ENCODE measurements at places on chromosomes 3 and 15.

- no peak for DNase-seq
These were observed 7.0 kb upstream of the ZXDC start for GRCh38 chr3:126482503-126483255.

GRCh38 chr3:147200545-147200944 is 205.8 kb downstream of the ZIC4 start:
- no peak for DNase-seq

- no peak for DNase-seq
These were observed 107.4 kb downstream of the GLDN start for GRCh38 chr15:51448622-51449399.

- no peak for DNase-seq
These were observed 87.2 kb downstream of the PRICKLE2 start for GRCh38 chr3:64138046-64138445.

- no peak for DNase-seq
These were observed 9.6 kb downstream of the CLDND1 start for GRCh38 chr3:98513091-98513511.

GRCh38 chr15:68034081-68034480 is 20.0 kb upstream of the PIAS1 start:
- DNase-seq: no peak

All from CD4-positive, alpha-beta T cell treated with Interleukin-17A for 1 hour (primary cell).